Activated CD8-positive, alpha-beta memory T cell treated with anti-CD3 and anti-CD28 coated beads for 1 hour (primary cell): ENCODE measurements at places on chromosomes 12 and 14.

DNA sequence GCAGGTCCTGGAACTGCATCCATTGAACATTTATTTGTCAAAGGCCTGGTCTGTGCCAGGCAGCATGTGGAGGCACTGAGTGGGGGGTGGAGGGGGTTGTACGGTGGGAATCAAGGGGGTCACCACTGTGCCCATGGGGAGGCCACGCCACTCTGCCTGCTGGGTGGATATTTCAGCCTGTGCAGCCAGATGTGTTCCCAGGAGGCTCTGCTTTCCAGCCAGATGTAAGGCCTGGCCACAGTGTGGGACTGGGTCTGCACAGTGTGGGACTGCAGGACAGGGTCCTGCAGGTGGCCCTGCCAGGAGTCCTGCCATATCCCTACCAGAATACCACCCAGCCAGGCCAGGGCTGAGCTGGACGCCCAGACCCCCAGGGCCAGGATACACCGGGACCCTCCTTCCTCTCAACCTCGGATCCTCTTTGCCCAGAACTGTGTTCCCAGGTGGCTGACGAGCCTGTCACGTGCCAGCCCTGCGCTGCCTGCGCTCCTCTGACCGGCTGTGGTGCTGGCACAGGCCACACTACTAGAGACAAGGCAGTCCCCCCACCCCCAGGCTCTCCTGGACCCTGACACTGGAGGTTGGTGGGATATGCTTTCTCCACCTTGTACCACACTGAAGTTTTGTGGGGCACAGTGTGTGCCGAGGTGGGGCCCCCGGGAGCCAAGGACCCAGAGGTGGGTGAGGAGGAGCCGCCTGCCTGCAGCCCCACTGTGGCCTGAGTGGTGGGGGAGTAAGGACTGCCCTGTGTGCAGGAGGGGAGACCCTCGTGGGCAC is 17.5 kb downstream of the XRCC3 start:
- no peak for DNase-seq

- DNase-seq, result no peak
These were observed 42.0 kb upstream of the ELK3 start for GRCh38 chr12:96152164-96152563.

- no peak for DNase-seq
These were observed 1.0 kb downstream of the FGFR1OP2 start for GRCh38 chr12:26939192-26939832.

DNA sequence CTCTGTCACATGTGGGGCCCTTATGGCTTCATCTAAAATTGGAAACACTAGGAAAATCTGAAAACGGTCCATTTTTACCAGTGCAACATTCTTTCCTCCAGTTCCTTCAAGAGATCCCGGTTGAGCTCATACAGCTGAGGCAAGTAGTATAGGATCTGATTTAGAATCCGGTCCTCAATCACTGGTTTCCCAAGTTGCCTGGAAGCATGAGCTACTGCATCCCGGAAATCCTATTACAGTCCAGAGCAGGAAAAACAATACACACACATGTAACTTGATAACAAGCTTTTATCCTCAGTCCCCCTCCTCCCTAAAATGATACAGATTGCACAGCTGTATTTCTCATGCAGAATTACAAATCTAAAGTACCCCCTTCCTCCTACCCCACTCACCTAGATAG is 67.9 kb upstream of the NR2C1 start:
- DNase-seq, result no peak

DNA sequence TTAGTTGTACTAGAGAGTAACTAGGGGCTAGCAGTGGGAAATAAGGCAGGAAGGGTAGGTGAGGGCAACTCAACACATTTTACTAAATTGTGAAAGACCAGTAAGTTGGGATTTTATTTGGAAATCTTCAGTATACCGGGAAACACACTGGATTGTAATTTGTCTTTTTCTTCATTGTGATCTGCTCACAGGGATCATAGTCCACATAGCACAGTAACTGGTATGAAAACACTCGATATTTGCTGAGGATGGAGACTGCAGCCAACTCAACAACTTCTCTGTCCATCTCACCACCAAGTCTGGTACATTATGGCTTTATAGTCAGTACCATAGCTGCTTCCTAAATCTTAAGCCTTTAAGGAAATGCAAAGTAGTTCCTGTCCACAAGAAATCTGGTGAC is 2.5 kb downstream of the SLIRP start:
- DNase-seq, result no peak

- no peak for DNase-seq
These were observed 470.6 kb downstream of the EGLN3 start for GRCh38 chr14:33480071-33480886.

DNA sequence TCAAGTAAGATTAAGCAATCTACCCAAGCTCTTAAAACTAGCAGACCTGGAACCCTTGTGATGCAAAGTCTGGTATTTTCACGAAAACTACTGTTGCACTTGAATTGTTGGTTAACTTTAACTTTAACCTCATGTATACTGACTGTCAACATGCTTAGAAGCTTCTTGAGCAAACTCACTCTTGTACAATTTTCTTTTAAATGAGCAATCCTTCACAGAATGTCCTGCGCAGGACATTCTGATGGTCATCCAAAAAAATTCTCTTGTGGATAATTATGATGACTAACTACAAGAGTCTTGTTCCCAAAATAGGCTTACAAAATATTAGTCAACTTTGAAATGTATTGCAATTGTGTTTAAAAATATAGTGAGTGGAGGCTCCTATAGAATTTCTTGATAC is 54.0 kb upstream of the PDE3A start:
- no peak for DNase-seq

- DNase-seq, result no peak
These were observed 131.2 kb downstream of the PAWR start for GRCh38 chr12:79559591-79559990.

- DNase-seq, result no peak
These were observed 2.8 kb downstream of the DYRK4 start for GRCh38 chr12:4564818-4565217.

- DNase-seq, result no peak
These were observed 81.0 kb downstream of the TMX1 start for GRCh38 chr14:51321036-51321435.

DNA sequence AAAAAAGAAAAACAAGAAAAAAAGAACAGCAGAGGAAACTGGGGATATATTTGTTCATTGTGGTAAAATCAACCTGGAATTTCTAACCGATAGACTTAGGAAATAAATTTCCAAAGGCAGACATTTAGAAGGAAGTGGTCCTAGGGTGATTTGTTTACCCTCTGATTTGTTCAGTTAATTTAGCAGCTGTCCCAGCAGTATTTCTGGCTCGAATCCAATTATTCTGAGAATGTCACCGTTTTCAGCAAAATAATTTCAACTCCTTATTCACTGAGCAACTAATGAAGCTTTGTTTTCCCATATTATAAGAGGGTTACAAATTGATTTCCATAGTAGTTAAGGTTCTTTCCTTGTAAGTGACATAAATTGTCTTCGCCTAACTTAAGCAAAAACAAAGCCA is 285.2 kb upstream of the SYT10 start:
- no peak for DNase-seq
